ENCODE measurements at places on chromosomes 5 and 9.
A peak's percentile ranks its signal among the peaks of the same experiment; 100 is the strongest.

DNA sequence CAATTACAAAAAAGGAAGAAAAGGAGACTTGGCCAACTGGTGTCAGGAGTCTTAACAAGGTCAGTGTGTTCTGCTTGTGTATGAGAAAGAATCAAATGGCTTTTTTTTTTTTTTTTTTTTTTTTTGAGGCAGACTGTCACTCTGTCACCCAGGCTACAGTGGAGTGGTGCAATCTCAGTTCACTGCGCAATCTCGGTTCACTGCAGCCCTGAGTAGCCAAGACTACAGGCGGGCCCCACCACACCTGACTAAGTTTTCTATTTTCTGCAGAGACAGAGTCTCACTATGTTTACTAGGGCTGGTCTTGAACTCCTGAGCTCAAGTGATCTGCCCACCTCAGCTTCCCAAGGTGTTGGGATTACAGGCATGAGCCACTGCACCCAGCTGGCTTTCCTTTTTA is 3.1 kb upstream of the IL7R start:
- DNase-seq: peak; percentile 65

- no peak for DNase-seq
Observed at GRCh38 chr9:37914701-37915358, 10.9 kb upstream of the SLC25A51 start.

GRCh38 chr5:35799753-35800152 is 56.9 kb upstream of the IL7R start:
- no peak for DNase-seq

DNA sequence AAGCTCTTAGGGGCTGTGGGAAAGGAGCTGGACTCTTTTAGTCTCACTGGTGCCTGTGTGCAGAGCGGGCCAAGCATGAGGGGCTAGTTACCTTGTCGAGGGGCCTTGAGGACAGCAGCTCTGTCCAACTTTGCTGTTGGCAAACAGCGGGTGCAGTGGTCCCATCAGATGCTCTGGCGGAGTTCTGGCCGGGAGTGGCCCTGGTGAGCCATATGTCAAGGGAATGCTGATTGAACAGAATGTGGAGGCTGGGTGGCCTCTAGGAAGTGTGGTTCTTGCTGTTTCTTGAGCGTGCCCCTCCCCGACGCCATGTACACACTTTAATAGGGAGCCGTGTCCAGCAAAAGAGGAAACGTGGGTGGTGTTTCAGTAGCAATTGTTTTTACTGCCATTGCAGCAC is 3.6 kb upstream of the ADAMTS2 start:
- no peak for DNase-seq

DNA sequence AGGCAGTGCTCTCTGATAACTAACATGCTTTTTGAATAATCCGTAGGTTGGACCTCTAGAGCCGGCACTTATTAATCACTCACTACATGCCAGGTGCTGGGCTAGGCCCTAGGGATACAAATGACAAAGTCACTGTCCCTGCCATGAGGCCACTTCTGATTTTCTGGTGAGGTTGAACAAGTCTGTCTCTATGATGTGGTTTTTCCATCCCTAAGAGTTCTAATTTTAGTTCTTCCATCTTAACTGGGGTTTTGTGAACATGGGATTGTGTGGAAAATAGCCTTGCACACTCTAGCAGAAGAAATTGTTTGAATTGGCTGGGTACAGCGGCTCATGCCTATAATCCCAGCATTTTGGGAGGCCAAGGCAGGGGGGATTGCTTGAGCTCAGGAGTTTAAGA is 64.6 kb downstream of the IL31RA start:
- no peak for DNase-seq

GRCh38 chr5:42993516-42994245 is 46.4 kb downstream of the ANXA2R start:
- peak; percentile 52 for DNase-seq

DNA sequence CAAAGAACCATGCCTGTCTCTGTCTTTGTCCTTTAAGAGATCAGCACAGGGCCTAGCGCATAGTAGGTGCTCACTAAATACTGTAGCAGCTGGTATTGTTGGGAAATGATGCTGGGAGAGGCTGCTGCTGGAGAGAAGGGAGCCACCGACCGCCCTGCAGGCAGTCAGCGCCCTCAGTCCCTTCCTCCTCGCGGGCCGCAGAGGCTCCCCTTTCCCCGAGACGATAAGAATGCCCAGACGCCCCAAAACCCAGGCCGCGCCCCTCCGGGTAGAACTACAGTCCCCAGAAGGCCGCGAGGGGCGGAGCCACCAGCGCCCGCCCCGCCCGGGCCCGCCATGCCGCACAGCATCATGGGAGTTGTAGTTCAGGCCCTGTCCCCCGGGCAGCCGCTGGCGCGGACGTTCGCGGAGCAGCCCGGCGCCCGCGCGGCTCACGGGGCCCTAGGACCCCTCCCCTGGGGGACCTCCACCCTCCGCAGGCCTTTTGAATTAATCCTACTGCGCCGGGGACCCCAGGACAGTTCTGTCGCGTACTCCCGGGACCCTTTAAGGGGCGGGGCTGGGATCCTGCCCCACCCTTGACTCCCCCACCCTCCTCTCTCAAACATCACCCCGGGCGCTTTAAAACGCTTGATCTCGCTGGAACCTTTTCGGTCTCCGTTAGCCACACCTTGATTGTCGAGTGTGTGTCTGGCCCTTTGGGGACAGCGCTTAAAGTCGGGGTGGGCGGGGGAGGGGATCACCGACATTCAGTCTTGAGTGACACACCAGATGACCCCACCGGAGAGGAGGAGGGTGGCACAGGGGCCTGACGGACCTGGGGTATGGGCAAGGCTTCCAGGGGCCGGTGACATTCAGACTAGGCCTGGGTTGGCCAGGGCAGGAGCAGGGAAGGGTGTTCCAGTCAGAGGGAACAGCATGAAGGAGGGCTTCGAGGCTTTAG is 24.8 kb upstream of the IER5L start:
- DNase-seq: peak; percentile 96

DNA sequence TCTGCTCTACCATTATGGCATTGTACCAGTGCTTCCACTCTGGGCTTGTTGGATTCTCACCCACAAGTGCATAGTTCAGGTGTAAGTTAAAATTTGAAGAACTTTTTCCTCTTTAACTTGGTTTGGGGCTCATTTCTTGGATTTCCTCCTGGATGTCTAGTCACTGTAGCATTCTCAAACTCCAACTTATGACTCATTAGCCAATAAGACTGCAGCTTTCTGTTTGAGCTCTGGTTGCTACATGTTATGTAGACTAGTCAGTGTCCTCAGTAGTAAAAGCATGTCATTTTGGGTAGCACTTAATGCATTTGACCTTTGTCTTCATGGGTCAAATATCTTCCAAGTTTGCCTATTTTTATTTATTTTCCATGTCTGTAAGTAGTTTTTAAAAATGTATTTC is 790.8 kb downstream of the BRINP1 start:
- no peak for DNase-seq

- DNase-seq: no peak
Observed at GRCh38 chr9:103003689-103004088, 8.6 kb downstream of the CYLC2 start.

GRCh38 chr9:120117081-120117480 is 462.9 kb downstream of the CDK5RAP2 start:
- no peak for DNase-seq

DNA sequence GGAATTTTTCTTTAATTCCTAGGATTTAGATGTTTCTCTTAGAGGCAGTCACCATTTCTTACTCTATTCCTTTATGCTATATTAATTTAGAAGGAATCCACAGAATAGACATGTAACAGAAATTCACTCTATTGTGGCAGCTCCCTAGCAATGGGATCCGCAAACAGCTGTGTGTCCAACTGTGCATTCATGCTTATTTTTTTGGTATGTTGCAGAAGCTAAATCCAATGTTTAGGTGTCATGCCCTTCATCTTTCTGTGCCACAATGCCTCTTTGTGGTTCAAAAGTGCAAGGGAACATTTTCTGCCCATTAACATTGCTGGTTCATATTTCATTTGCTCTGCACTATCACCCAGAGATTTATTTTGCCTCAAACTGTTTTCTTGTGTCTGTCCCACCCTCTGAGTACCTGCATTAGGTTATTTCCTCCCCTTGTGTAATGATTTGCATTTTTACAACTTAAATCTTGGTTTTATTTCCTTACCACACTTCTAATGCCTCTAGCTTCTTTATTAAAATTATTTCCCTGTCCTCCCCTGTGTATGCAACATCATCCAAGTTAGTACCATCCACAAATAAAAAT is 816.5 kb downstream of the EFNA5 start:
- no peak for DNase-seq

DNA sequence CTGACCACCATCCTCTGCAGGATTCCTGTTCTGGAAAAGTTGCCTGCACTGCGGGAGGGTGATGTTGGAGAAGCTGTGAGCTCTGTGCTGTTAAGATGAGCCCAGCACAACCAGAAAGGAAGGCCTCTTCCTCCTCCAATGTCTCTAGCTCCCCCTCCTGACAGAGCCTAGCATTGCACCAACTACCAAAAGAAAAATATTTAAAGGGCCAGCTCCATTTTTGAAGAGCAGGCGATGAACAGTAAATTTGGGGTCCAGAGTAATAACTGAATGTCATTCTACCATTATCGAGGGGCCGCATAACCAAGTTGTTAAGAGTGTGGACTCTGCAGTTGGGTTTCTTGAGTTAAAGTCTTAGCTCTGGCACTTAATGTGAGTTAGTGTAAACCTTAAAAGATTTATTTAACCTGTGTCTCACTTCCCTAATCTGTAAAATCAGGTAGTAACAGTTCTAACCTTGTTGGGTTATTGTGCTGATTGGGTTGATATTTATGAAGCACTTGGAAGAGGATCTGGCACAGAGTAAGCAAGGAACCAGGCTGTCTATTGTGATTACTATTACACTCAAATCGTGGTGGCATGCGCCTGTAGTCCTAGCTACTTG is 3.9 kb downstream of the TEX53 start:
- DNase-seq: peak; percentile 84

DNA sequence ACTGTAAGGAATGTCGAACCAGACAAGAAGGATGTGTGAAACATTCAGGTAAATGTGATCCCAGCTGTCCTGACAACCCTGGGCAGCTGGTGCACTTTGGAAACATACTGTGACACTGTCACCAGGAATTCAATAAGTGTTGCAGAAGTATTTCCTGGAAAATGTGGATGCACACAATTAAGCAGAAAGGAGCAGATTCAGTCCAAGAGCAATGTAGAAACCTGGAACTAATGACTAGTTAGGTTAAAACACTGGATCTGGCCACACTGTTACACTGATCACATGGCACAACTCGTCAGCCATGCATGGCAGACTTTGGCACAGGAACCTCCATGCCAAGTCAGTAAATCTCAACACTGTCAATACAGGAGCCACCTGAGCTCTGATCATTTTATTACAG is 109.0 kb downstream of the FAM174A start:
- no peak for DNase-seq

DNA sequence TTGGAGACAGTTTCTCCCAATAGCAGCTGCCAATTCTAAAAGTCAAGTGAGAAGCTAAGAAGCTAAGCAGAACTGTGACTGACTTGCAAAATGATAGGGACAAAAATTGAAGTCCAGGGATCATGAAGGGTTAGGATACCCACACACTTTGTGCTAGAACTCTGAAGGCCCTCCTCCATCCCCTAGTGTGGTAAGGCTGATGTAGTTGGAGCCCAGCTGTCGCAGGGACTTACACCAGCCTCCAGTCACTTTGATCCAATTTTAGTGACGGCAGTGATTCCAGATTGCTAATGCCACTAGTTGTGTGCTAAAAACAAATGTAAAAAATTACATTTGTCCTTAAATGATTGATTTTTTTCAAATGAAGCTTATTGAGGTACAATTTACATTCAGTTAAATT is 742.7 kb upstream of the ZNF608 start:
- DNase-seq: no peak

DNA sequence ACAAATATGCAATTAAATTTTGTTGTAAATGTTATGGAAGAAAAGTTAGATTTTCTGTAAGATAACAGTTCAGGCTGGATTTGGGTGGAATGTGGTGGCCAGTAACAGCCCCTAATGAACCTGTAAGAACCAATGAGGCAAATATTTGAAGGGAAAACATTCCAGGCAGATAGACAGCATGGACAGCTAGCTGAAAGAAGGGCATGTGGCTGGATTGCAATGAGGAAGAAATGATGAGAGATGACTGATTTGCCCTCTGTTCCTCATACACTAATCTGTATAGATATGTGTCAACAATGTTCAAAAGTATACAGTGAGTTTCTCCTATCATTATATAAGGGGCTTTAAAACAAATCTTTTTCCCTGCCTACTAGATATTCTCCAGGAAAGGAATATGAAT is 58.8 kb downstream of the MAN2A1 start:
- DNase-seq: no peak

Measured in stimulated activated naive CD8-positive, alpha-beta T cell treated with anti-CD3 and anti-CD28 coated beads, Interleukin-15, Interleukin-2, amounts not matched to agents 100 U/mL and 50 U/mL, for 24 hours (primary cell).